ENCODE measurements at places on chromosomes 4 and X.

DNA sequence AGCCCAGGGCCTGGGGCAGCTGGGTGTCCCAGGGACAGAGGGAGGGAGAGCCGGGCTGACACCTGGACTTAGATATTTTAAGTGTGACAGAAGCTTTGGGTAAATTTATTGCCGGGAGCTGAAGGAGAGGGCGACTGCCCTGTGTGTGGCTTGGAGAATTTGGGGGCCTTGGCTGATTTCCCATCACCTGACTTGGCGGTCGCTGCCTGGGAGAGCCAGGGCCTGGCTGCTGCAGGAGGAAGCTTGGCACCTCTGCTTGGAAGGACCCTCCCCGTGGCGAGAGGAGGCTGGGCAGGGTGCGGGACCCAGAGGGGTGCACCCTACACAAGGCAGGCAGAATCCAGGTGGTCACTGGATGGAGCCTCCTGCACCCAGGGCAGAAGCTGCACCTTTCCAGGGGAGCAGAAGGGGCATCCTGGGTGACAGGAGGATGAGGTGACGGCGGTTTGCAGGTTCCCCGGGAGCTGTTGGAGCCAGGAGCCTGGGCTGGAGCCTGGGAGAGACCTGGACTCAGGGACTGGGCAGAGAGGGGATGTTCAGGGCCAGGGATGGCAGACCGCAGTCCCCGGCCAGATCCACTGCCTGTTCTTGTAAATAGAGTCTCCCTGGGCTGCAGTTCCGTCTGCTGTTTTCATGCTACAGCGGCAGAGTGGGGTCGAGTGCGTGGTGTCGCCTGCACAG is 72.0 kb downstream of the RGS12 start:
- no peak for DNase-seq

DNA sequence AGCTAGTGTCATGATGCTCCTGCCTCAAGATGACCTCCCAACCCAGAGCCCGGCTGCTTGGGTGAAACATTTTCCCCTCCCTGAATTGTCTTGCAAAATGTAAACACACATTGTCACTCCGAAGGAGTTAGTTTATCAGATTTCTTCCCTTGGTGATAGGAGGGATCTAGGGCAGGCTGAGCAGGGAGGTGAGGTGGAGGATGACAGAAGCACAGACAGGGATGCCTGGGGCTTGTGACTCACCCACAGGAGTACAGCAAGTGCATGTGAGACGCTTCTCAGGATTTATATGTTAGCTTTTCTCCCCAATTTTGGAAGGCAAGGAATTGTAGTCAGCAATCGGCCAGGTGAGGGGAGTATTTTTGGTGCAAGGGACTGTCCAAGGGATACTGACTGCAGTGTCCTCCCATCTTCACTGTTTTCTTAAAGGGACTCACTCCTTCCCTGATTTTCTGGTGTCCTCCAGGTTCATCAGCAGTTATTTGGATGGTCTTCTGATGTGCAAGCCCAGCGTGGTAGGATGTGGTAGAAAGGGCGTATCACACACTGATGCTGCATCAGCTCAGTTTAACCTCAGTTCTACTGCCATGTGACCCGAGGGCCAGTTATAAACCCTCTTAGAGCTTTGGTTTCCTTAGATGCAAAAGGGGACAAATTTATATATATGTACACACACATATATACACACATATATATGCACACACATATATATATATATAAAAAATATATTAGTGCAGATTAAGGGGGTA is 46.2 kb upstream of the IGFBP7 start:
- no peak for DNase-seq

GRCh38 chr4:77036206-77036605 is 39.6 kb downstream of the CCNI start:
- DNase-seq = no peak

DNA sequence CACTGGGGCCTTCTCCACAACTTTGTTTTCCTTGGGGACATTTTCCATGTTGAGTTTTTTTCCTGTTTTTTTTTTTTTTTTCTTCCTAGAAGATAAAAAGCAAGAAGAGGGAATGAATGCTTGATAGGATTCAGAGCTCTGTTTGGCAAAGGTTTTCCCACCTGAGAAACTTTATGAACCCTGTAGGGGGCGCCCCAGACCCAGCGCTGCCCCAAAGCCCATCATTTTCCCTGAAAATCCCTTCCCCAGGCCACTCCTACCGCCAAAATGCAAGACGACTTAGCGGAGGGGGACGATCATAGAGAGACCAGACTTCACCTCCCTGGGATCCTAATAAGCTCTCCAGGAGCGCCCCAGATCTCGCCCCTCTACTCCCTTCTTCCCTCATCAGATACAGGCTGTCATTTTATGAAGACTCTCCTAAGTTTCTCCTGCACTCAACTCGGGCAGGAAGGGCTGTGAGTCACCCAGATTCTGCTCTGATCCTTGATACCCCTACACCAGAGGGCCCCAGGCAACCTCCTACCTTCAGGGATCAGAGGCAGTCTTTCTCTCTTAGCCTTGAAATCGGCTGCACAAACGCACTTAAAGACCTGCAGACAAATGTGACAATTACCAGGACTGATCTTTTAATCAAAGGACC is 1.4 kb downstream of the BEX5 start:
- no peak for DNase-seq

DNA sequence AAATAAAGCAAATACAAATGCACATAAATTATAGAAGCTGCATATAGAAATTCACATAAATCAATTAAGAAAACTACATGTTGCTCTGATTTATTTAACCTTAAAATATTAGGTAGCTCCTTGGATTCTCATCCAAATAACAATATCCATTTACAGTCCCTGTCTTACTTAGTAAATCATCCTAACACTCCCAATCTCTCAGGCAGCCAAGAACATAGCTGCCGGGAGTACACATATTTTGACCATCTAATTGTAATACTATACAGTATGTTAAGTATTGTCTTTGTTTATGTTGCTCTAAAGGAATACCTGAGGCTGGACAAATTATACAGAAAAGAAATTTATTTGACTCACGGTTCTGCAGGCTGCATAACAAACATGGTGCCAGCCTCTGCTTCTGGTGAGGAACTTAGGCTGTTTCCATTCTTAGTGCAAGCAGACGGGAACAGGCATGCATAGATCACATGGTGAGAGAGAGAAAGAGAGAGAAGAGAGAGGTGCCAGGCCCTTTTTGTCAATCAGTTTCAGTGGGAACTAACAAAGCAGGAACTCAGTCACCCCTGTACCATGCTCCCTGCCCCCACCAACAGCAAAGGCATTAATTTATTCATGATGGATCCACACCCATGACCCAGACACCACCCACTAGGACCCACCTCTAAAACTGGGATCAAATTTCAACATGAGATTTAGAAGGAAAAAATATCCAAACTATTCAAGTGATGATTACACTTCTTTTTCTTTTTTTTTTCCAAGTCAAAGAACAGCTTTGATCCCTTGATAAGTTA is 614.8 kb upstream of the TECRL start:
- DNase-seq = no peak

DNA sequence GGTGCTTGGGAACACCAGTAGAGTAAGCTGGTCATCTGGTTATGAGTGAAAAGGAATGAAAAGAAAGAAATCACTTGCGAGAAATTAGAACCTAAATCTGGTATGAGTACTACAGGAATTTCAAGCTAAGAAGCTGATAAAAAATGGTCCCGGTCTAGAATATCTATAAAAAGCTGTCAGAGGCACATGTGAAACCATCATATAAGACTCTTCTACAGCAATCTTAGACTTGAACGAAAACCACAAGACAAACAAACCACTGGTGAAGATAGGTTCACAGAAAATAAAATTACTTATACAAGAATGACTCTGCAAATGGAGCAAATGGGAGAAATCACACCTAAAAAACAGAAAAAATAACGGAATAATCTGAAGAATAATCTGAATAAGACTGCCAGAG is 69.9 kb downstream of the KDR start:
- DNase-seq = no peak

GRCh38 chrX:104854188-104854587 is 288.2 kb downstream of the IL1RAPL2 start:
- no peak for DNase-seq

DNA sequence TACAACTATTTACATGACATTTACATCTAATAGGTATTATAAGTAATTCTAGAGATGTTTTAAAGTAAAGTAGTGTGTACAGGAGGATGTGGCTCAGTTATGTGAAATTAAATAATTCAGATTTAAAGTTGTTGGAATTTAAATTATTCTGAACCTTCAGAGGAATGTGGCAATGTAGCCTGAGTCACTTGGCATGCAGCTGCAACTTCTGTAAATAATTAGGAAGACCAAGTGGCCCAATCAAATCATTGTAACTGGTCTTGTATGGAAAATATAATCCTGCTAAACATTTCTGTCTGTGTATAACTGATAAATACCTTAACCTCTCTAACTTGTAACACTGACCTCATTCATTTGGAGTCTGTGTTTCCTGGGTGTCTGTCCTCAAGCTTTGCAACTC is 828.9 kb downstream of the GLUD2 start:
- DNase-seq = no peak

- DNase-seq = no peak
Observed at GRCh38 chr4:173051716-173052115, 116.9 kb upstream of the GALNT7 start.

- DNase-seq = no peak
Observed at GRCh38 chrX:22171287-22172060, 101.2 kb upstream of the CBLL2 start.

- DNase-seq = no peak
Observed at GRCh38 chr4:6333301-6334202, 63.9 kb downstream of the WFS1 start.

DNA sequence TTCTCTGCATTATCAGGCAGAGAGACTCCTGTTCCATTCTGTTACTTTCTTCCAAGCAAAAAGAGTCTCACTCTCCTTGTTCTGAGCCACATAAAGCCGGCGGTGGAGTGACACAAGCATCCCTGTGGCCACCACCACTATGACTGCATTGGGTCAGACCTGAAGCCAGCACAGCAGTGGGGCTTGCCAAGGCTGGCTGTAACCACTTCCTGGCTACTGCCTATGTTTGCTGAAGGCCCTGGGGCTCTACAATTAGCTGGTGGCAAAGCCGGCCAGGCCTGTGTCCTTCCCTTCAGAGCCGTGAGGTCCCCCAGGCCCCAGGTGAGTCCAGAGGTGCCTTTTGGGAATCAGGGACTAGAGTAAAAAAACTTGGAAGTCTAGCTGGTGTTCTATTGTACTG is 31.8 kb downstream of the PLAC8 start:
- no peak for DNase-seq

Measured in effector CD8-positive, alpha-beta T cell (primary cell).